ENCODE measurements at places on chromosomes 16 and 17.
A peak's percentile ranks its signal among the peaks of the same experiment; 100 is the strongest.

- DNase-seq, result no peak
Observed at GRCh38 chr16:24152826-24153225, 103.3 kb upstream of the CACNG3 start.

DNA sequence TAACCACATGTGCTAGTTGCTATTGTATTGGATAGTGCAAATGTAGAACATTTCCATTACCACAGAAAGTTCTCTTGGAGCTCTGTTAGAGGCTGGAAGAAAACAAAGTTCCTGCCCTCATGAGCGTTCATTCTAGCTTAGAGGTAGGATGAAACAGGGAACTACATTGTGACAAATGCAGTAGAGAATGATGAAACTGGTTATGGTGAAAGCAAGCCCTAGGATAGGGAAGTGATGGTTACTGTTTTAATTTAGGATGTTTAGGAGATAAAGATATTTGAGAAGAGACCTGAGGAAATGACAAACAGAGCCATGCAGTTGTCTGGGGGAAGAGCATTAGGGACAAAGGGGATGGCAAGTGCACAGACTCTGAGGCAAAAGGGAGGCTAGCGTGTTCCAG lies 50.7 kb downstream of the AATF start:
- no peak for DNase-seq

GRCh38 chr16:31409433-31409832 lies 16.3 kb downstream of the ITGAD start:
- DNase-seq, result peak; percentile 72

- peak; percentile 12 for DNase-seq
Observed at GRCh38 chr17:78258323-78259191, 27.1 kb downstream of the TMEM235 start.

GRCh38 chr17:14793237-14793636 lies 471.9 kb downstream of the PMP22 start:
- DNase-seq, result peak; percentile 86

- DNase-seq, result no peak
Observed at GRCh38 chr17:82092995-82093751, 4.9 kb downstream of the FASN start.

GRCh38 chr17:33982909-33983308 lies 272.2 kb upstream of the CCL2 start:
- DNase-seq, result no peak

DNA sequence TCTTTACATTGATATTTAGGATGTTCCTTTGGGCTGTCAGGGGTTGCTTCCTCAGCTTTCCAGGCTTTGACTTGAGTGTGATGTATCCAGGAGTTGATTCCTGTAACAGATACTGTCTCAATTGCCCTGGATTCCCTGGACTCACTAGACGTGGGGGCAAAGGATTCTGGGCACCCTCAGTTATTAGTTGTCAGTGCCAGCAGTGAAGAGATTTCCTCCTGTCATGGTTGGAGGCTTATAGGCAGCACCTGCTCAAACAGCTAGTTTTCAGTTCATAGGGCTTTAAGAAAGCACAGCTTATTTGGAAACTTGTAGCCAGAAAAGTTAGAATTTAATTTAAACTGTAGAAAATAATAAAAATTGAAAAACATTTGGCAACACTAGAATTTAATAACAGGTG lies 9.5 kb upstream of the B4GALNT2 start:
- DNase-seq, result no peak

DNA sequence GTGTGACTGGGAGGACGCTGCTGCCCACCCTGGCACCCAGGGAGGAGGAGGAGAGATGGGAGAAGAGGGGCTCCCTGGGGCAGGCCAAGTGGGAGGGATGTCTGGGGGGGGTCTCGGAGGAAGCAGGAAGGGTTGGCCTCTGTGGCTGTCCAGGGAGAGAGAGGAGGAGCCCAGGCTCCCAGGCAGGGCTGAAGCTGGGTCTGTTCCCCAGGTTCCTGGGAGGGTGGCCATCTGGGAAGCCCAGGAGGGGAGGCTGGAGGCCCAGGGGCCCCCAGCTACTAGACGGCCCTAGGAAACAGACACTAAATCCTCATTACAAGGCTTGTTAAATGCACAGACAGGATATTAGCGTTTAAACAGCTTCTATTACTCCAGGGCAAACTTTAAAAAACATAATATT lies 139.8 kb downstream of the ENGASE start:
- no peak for DNase-seq

GRCh38 chr17:48587276-48588073 lies 2.6 kb downstream of the HOXB3 start:
- DNase-seq, result no peak

DNA sequence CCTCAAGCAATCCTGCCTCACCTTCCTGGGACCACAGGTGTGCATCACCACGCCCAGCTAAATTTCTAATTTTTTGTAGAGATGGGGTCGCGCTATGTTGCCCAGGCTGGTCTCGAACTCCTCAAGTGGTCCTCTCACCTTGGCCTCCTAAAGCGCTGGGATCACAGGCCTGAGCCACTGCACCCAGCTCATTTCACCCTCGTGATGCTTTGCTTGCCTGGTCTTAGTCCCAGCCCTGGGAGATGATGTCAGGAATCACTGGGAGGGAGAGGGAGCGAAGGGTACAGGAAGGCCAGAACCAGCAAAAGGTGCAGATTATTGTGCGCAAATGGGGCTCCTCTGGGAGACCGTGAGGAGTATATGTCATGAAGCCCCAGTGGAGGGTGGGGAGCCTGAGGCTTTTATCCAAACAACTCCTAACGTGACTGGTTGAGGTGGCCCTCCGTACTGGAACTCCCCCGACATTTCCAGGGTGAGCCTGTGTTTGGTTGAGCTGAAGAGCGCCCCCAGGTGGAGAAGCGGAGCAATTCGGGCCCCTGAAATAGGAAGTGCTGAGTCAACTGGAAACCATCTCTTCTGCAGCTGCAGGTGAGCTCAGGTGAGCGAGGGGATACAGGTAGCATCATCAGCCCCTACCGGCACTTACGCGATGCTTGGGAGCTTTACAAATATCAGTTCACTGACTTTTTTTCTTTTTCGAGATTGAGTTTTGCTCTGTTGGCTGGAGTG lies 41.2 kb upstream of the HAPSTR1 start:
- no peak for DNase-seq

GRCh38 chr17:31495022-31495885 lies 103.8 kb downstream of the RAB11FIP4 start:
- no peak for DNase-seq

DNA sequence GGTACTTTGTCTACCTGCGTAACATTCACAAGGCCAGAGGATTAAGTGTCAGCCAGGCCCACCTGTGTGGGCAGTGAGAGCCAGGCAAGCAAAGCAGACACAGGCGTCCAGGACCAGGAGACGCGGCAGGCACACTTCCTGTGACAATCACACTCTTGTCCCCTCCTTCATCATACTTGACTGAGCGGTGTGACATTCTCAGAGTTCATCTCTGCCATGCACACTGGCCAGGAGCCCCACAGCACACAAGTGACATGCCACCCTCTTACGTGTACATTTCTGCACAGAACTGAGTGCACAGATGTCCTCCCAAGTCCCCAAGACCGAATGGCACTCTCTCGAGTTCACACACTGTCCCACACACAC lies 8.7 kb downstream of the PPP1R9B start:
- DNase-seq, result no peak

DNA sequence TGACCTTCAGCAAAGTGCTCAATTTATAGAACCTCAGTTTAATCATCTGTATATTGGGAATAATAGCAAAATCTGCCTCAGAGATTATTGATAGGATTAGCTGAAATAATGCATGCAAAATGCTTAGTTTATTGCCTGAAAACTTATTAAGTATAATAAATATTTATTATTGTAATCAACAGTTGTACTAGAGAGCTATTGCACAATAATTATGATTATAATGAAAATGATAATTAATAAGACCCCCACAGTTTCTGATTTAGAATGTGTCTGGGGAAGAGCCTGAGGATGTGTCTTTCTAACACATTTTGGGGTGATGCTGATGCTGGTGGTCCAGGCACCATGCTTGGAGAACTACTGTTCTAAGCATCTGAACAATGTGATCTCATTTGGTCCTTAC lies 419.6 kb downstream of the NPIPA7 start:
- DNase-seq, result no peak

GRCh38 chr16:58492735-58493134 lies 7.2 kb upstream of the NDRG4 start:
- no peak for DNase-seq

GRCh38 chr16:74982256-74982655 lies 2.7 kb downstream of the WDR59 start:
- DNase-seq, result no peak

GRCh38 chr16:23570992-23571632 lies 13.6 kb downstream of the UBFD1 start:
- DNase-seq, result no peak

GRCh38 chr16:2775765-2776499 lies 1.1 kb downstream of the ELOB start:
- DNase-seq, result no peak

- DNase-seq, result no peak
Observed at GRCh38 chr17:601244-601925, 113.3 kb downstream of the VPS53 start.

- peak; percentile 46 for DNase-seq
Observed at GRCh38 chr16:10088380-10088793, 93.8 kb downstream of the GRIN2A start.

DNA sequence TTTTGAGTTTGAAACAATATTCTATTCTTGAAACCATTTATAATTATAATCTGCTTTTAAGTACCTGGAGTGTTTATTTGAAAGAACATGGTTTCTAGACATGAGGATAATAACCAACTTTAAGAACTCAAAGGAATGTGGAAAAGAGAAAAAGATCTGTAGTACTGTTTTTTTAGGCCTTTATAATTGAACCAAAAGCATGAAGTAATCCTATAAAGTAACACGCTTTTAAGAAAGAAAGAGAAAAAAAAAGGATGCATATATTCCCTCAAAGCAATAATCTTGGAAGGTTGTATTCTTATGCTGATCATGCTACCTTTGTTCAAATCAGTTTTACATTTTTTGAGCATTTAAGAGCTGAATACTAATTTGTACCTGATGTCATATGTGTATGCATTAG lies 54.0 kb upstream of the RHBDL3 start:
- DNase-seq, result no peak

GRCh38 chr17:42354956-42355843 lies 33.0 kb downstream of the STAT3 start:
- DNase-seq, result peak; percentile 66

GRCh38 chr16:49075709-49076108 lies 205.9 kb downstream of the CBLN1 start:
- no peak for DNase-seq

DNA sequence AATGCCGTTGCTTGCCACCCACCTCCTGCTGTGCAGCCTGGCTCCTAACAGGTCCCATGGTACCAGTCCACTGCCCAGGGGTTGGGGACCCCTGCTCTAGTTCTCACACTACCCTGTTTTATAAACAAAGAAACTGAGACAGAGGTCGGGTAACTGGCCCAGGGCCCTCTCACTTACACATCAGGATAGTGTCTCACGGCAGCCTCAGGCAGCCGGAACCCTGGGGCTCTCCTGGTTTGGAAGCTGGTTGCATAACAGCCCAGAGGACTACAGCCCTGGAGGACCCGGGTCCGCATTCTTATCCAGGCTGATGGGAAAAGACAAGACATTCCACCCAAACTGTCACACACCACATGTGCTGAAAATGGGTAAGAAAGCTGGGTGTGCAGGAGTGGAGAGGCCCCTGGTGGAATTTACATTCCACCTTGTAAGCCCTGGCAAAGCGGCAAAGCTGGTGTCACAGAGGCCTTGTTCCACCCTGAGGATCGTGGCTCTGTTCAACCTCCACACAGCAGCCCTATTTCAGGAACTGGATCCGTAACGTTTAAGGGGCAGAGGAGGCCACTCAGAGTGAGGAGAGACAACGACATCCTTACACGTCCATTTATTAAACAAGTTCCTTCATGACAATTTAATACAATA lies 9.8 kb downstream of the CMTM3 start:
- peak; percentile 16 for DNase-seq

- no peak for DNase-seq
Observed at GRCh38 chr17:13918247-13918646, 151.1 kb upstream of the COX10 start.

DNA sequence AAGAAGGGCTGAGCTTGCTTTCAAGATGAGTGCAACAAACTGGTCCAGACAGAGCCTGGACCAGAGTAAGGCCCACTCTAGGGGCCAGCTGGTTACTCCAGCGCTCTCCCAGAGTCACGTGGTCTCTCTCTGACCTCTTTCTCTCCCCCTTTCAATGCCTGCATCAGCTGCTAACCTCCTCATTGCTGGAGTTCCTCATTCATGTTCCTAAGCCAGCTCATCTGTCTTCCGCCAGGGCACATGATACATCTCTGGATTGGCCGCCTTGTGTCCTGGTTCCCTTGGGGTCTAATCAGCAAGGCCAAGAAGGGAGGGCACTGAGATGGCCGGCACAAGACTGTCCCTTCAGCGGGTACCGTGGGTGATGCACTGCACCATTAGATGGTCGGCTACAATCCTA lies 26.9 kb upstream of the ZFP90 start:
- DNase-seq, result no peak

DNA sequence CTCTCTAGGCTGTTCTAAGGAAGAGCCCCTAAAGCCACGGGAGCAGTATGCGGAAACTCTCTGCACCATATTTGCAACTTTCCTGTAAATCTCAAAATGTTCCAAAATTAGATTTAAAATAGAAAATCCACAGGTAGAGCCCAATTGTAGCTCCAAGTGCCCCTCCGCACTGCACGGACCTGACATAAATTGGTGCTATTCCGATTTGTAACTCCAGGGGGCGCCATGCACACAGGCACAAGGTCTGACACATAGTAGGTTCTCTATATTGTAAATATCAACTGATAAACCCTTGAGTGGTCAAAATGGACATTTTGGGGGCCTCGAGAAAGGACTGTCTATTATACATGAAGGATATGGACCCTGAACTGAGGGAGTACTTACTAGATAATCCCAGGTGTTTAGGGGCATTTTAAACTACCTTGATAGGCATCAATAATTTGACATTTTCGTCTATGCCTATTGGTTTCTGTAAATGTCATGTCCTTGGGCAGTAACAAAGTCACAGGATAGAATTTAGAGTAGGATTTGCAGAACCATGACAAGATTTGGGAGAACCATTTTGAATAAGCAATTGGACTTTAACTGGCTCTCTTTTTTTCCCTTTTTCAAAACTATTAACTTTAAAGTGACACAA lies 36.6 kb upstream of the TMEM132E start:
- peak; percentile 28 for DNase-seq

Measured in EH (cell line).